ENCODE measurements at places on chromosomes 16 and 17.

GRCh38 chr17:28745786-28746411 lies 2.1 kb downstream of the TRAF4 start:
- no peak for DNase-seq

GRCh38 chr17:44940317-44940716 lies 7.3 kb downstream of the KIF18B start:
- peak; percentile 49 for DNase-seq

DNA sequence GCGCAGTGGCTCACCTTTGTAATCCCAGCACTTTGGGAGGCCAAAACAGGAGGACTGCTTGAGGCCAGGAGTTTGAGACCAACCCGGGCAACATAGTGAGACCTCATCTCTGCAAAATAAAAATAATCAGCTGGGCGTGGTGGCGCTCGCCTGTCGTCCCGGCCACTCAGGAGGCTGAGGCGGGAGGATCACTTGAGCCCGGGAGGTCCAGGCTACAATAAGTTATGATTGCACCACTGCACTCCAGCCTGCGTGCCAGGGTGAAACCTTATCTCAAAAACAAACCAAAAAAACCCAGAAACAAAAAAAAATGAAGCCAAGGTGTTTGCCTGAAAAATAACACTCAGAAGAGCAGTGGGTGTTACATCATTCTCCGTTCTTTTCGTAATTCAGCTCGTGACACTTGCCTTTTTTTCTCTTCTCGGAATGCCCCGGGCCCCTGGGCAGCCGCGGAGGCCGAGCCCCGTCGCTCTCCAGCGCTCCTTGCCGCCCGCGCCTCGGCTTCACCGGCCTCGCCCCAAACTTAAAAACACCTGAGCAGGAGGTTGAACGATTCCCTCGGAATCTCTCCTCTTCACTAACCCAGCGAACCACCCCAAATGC lies 17.0 kb downstream of the PRCD start:
- DNase-seq, result no peak

GRCh38 chr17:41678907-41679739 lies 9.6 kb upstream of the EIF1 start:
- DNase-seq, result no peak

GRCh38 chr17:38534498-38534885 lies 71.3 kb downstream of the SRCIN1 start:
- DNase-seq, result no peak

- no peak for DNase-seq
These were observed 18.8 kb downstream of the RPH3AL start for GRCh38 chr17:333626-334396.

GRCh38 chr17:79754370-79754769 lies 23.6 kb upstream of the CBX2 start:
- DNase-seq, result no peak

DNA sequence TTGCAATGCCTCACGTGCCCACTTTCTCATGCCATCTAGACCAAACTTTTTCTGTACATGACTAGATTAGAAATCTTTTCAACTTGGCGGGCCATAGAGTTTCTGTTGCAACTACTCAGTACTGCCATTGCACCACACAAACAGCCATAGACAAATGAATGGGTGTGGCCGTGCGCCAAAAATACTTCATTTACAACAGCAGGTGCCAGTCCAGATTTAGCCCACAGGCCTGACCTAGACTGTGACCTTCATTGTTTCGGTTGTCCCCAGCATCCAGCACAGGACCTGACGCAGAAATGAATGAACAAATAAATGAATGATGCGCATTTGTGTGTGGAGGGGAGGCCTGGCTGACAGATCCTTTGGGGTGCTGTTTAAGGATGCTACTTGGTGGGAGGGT lies 14.3 kb upstream of the PDK2 start:
- no peak for DNase-seq

DNA sequence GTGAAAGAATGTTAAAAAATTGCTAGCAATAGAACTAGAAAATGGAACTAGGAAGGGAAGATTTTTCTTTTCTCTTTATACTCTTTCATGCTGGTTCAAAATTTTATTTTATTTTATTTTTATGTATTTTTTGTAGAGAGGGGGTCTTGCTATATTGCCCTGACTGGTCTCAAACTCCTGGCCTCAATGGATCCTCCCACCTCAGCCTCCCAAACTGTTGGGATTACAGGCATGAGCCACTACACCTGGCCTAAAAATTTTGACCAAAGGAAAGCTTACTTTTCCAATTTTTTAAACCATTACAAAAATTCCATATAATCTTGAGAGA lies 10.0 kb upstream of the TERF2 start:
- DNase-seq, result no peak

GRCh38 chr16:28051486-28051885 lies 12.0 kb downstream of the GSG1L start:
- DNase-seq, result no peak

DNA sequence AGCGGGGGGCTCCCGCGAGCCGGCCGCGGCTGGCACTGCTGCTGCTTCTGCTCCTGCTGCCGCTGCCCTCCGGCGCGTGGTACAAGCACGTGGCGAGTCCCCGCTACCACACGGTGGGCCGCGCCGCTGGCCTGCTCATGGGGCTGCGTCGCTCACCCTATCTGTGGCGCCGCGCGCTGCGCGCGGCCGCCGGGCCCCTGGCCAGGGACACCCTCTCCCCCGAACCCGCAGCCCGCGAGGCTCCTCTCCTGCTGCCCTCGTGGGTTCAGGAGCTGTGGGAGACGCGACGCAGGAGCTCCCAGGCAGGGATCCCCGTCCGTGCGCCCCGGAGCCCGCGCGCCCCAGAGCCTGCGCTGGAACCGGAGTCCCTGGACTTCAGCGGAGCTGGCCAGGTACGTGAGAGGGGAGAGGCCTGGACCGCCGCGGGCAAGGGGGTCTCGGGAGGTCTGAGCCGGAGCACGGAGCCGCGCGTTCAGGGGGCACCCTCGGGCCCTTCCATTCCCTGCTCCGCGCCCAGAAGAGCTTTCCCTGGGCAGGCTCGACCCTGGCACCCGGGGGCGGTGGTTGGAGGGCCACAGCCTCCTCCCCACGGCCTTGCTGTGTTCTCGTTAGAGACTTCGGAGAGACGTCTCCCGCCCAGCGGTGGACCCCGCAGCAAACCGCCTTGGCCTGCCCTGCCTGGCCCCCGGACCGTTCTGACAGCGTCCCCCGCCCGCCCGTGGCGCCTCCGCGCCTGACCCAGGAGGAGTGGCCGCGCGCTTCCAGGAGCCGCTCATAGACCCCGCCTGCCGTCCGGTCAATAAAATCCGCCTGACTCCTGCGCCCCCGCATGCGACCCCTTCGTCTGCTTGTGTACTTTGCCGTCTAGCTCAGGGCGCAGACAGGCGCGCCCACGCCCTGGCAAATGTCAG lies 591 bp downstream of the NPW start:
- no peak for DNase-seq

DNA sequence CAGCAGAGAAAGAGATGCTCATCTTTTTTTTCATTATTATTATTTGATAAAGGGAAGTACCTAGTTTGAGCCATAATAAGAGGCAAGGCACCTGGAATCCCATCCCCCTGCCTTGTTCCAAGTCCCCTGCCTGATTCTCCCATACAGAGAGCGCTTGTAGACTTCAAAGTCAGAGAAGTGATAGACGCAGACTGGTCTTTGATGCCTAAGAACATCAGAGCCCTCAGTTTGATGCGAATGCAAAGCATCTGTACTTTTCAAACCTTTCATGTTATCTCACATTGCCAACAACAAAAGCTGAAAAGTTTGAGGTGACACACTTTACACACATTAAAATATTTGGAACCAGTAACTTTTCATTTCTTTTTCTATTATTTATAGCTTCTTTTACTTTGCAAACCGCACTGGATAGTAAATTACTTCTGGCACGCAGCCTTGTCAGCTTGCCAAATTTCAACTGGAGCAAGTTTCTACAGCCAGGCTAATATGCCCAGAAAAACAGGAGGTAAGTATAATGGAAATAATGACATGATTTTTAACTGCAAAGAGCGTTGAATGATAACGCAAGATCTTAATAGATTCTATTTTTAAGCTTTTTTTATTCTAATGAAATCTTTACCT lies 5.9 kb upstream of the UTP6 start:
- peak; percentile 46 for DNase-seq

- DNase-seq, result no peak
These were observed 56.1 kb upstream of the ENDOV start for GRCh38 chr17:80358861-80359260.

- DNase-seq, result no peak
These were observed 6.7 kb downstream of the CLUH start for GRCh38 chr17:2704890-2705248.

- DNase-seq, result no peak
These were observed 19.8 kb upstream of the TIMP2 start for GRCh38 chr17:78944956-78945355.

DNA sequence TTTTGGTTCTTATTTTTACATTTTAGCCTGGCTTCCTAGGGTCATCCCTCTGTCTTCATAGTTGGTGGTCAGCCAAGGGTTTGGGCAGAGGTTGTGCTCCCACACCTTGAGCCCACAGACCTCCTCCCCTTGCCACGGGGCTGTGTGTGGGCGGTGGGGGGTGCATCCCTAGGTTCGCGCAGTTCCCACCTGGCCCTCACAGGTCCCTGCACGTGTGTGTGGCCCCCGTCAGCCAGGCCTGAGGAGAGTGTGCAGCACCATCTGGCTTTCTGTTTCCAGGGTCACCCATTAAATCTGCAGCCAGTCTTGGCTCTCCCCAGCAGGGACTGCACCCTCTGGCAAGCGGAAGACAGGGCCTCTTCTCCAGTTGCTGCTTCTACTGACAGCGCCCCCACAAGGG lies 13.6 kb upstream of the OGFOD3 start:
- no peak for DNase-seq
